ENCODE measurements at places on chromosomes 12 and 14.

GRCh38 chr12:46963977-46964971 lies 115.1 kb upstream of the PCED1B start:
- DNase-seq: no peak

DNA sequence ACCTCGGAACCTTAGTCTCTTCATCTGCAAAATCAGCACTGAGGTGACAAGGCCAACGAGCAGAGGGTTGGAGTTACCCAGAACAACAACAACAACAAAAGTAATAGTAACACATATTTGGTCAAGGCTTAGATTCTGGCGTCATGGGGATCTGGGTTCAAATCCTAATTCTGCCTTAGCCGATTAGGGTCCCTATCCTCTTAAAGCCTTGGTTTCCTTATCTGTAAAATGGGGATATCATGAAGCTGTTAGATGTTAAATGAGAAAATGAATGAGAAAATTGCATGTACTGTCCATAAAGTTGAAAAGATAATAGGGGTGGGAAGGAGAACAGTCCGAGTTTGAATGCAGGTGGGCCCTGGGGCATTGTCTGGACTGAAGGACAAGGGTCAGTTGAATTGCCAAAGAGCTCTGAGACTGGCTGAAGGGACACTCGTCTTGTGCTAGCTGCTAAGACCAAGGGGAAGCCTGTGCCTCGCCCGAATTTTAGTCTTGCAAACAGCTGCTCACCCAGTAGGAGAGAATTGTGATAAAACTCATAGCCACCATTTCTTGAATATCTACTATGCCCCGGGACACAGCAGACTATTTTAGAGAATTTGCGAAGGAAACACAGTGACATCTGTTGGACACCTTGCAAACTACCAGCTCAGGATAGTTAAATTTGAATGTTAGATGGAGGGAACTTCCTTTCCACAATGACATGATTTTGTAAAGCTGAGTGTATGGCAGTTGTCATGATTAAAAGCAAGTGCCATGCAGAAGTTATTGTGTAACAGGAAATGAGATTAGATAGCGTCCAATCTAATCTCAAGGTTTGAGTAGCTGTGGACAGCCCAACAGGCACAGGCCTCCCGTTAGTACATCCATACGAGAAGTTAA lies 6.8 kb upstream of the HNF1A start:
- DNase-seq: no peak

DNA sequence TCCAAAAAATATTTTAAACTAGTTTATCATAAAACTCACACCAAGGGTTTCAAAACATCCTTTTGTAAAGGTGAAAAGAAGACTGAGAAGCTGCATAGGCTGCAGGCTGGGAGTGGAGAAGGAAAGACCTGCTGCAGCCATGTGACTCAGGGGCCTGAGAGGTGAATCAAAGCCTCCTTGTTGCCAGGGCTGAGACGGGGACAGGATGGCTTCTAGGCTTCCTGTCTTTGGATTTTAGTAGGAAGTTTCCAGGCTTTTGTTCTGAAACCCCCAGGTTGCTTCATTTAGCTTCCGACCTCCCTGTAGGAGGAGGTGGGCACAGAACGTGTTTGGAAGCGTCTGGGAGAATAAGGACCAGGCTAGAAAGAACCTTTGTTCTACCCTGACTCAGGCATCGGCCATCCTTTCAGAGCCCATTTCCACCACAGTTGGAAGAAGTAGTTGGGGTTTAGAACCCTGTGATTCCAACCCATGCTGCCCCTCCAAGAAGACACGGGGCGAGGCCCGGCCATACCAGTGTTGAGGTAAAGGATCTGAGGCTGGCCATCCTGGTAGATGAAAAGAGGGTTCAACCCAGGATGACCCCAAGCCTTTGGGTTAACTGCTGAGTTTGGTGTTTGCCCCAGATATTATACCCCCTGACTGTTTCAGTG lies 122.4 kb downstream of the SLC25A47 start:
- DNase-seq: no peak

DNA sequence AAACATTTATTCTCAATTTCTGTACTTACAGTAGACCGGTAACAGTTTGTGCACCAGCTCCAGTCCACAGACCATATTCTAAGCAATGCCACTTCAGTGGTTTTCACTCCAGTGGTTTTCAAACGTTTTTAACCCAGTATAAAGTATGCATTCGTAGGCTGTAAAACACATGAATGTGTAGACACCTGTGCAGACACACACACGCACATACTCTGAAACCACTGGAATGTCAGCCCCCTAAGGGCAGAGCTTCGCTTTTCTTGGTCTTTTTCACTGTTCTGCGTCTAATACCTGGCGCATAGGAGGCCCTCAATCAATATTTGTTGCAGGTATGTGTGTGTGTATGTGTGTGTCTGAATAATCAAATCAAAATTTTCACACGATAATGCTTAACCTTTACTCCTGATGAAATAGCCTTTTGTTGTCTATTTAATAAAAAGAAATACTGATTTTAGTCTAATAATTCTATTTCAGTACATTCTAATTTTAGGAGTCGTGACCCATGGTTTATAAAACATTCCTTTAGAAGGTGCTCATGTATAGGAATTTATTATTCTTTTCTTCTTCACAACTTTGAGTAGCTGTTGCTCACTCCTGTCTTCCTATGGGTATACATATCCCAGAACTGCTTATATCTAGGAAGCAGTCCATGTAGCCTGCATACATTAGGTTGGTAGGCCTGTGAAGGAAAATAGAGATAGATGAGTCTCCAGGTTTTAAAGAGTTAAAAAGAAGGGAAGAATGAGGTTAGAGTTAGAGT lies 73.6 kb upstream of the REP15 start:
- no peak for DNase-seq

- peak; percentile 23 for DNase-seq
Observed at GRCh38 chr12:121990692-121991603, 30.7 kb upstream of the BCL7A start.

DNA sequence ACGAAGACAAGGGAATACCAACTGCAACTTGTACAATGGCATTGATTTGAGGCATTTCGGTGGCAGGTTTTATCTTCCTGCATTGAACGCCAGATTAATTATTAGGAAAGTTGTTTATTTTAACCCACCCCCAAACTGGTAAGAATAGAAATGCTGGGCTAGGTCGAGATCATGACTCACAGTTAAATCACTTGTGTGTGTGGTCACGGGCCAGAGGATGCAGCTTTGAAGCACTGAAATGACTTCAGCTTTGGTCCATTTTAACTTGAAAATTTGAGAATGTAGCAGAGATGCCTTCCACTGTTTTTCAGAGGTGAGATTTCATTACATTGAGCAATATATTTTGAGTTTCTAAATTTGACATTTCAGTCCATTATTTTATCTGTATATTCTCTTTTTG lies 23.6 kb upstream of the KCNH3 start:
- DNase-seq: no peak

DNA sequence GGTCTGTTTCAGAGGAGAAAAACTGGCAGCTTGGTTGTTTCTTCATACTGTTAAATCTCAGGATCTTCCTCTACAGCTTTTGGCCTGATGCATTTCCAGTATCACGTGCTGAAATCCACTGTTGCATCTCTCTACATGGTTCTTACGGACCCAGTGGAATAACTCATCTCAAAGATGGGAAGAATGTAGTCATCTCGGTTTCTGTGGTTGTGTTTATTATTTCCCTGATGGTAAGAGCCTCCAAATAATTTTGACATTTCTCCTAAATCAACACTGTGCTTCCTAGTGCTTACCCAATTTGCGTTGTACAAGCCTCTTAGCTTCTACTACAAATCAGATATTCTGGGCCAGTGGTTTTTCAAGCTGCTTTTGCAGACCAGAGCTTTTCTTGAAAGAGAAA lies 812.8 kb downstream of the C12orf50 start:
- DNase-seq: no peak

DNA sequence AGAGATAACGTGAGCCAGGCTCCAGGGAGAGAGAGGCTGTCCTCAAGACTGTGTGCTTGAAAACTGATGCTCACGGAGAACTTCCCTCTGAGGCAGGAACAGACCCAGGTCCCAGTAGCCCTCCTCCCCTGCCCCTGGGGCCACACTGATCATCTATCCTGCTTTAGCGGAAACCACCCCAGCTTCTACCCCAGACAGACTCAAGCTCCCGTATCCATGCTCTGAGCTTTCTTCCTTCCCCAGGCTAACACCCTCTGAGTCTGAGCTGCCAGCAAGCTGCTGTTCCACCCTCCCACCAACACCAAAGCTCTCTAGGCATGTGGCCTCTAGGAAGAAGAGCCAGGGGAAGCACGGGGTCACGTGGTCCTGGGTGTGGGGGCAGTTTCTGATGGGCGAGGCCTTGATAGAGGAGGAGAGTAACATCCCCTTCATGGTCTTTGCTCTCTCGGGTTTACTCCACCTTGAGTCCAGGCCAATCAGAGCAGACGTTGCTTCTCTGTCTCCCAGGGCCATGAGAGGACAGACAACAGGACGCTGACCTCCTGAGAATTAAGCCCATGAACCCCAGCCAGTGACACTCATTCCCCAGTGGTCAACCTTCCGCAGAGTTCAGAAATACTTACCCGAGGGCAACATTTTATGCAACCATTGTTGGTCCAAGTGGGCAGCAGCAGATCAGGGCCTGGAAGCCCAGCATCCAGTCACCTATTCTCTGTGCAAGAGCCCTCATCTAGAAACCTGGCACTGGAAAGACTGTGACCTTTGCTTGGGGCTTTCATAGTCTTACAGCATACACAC lies 1.4 kb downstream of the PCK2 start:
- peak; percentile 63 for DNase-seq

DNA sequence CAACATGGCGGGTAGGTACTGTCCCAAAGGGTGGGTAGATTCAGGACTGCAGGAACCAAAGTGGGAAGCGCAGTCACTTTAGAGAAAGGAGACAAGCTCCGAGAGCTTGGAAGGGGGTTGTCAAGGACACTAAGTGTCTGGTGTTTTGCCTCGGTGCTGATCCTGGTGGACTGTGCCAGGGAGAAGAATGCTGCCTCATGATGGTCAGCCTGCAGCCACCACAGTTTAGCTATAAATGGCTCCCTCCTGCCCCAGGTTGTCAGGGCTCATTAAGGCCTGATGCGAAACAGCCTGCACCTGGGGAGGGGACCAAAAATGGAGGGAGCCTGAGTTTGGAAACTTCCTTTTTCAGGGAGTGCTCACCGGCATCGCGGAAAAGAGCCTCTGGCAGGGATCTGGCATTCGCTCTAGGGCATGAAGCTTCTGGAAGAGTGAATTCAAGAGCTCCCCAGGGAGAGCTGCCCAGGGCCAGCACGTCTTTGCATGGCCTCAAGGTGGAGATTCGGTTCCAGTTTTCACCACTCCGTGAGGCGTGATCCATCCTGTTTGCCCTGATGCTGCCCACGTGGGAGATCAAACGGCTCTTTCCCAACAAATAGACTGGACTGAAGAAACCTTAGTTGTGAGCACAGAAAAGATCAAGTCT lies 164.0 kb downstream of the FOXN3 start:
- no peak for DNase-seq

- DNase-seq: no peak
Observed at GRCh38 chr12:76152181-76152807, 67.8 kb upstream of the NAP1L1 start.

DNA sequence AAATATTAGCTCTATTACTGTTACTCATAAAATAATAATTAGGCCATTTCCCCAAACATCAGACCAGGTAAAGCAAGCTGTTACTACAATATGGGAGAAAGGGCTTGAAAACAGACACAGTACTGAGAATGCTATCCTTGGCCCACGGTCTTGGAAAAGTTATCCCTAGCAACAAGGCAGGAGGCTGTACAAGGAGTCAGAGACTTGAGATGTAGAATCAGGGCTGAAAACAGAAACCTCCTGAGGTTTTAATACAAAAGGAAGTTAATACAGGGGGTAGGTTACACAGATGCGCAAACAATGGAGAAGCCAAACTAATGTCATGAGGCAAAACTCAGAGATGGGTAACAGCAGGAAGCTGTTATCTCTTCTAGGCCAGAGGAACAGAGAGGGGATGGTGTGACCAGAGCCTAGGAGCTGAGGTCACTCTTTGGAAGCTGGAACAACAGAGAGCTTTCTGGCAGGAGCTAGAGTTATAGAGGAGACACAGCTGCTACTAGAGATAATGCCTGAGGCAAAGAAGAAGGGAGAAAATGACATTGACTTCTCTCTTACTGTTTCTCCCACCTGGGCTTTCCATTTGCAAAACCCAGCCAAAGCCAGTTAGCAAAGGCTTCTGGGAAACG lies 248.8 kb downstream of the SUDS3 start:
- DNase-seq: no peak

- DNase-seq: no peak
Observed at GRCh38 chr12:65524666-65525065, 246.2 kb downstream of the MSRB3 start.

DNA sequence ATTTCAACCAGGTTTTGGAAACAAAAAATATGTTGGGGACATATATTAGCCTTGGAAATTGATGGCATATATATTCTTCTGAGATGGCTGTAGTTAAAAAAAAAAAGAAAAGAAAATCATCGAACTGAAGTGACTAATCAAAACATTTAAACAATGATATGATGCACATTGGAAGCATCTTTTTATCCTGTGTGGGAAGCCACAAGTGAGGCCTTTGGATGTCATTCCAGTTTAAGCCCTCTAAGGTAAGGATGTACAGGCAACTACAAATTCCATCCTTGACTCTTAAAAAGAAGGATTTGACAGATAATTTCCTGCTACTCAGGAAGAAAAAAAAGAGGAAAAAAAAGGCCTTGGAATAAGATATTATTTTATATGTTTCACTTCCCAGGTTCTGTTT lies 9.6 kb upstream of the PTPRB start:
- DNase-seq: no peak

- no peak for DNase-seq
Observed at GRCh38 chr12:116797885-116798284, 59.8 kb downstream of the RNFT2 start.

- DNase-seq: peak; percentile 2
Observed at GRCh38 chr12:126588586-126589249, 1523.5 kb downstream of the AACS start.

DNA sequence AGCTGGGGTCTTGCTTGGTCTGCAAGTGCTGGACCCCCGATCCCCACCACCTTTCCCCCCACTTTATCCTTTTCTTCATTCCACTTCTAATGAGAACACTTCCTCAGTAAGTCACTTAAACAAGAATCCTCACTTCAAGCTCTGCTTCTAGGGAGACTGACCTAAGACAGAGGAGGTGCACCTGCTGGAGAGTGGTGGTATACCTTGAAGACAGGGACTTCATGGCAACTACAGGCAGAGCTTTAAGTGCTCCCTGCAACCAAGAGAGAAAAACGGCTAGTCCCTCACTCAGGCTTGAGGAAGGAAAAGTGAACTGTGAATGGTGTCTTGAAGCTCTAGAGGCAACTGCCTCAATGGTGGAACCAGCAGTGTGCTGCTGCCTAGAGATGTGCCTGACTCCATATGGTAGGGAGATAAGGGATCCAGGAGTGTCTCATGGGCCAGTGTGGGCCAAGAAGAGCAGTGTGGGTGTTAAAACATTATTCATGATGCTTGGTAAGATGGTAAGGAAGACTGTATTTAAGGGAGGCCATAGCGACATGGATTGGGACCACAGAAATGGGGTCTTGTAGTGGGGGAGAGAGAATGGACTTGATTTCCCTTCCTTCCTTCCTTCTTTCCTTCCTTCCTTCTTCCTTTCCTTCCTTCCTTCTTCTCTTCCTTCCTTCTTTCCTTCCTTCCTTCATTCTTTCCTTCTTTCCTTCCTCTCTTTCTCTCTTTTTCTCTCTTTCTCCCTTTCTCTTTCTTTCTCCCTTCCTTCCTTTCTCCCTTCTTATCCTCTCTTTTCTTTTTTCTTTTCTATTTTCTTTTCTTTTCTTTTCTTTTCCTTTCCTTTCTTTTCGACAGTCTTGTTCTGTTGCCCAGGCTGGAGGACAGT lies 96.2 kb upstream of the NAP1L1 start:
- DNase-seq: no peak
